ENCODE measurements at places on chromosomes 3 and 15.

DNA sequence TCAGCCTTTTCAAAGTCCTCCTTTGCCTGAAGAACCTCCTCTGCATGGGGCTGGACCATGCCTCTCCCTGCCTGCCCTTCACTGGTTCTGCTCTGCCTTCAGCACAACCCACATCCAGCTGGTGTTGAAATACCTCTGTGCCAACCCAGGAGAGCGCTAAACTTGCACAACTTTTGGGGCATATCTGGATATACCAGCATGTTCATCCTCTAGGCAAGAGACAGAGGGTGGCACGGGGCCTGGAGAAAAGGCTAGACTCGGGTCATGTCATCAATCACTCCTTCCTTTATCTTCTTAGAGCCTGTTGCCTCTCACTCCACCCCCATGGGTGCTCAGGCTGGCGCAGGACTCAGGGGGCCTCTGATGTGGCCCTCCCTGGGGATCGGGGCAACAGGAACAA, 4.8 kb downstream of the SEMA4B start:
- DNase-seq, result no peak

DNA sequence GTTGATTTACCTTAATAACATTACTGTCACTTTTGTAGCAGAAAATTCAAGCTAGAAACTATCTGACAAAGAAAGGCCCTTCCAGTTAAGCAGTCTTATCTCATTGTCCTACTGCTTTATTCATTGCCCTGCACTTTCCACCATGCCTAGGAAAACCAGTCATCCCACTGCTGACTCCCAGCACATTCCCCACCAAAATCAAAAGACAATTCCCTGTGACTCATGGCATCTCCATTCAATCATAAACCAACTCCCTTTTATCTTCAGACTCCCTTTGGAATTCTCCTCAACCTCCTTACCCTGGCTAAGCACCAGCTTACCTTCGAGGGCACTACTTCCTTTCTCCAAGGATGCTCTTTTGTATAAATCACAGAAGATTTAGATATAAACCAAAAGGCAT, 184.3 kb downstream of the PLCH1 start:
- DNase-seq, result no peak

DNA sequence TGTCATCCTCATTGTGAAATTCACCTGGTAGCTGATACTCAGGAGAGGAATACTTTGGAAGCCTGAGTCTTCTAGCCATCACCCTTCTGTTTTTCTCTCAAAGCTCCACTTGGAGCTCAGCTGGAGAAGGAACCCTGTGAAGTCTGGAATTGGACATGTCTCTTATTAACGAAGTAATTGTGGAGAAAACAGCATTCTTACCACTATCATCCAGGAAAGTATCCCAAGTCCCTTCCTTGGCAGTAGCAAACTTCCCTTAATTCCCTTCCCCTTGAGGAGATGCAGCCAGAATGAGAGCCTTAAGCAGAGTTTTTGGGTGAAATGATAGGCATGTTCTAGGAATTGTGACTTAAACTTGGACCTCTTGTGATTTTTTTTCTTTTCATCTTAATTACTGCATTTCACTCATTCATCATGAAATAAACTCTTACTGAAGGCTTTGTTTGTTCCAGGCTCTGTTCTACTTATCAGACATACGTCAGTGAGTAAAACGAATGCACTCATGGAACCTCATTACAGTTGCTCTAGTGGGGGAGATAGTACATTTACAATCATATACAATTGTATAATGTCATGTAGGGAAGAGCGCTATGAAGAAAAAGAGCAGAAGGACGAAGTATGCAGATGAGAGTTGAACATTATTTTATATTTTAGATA, 30.5 kb upstream of the TCF12 start:
- no peak for DNase-seq

DNA sequence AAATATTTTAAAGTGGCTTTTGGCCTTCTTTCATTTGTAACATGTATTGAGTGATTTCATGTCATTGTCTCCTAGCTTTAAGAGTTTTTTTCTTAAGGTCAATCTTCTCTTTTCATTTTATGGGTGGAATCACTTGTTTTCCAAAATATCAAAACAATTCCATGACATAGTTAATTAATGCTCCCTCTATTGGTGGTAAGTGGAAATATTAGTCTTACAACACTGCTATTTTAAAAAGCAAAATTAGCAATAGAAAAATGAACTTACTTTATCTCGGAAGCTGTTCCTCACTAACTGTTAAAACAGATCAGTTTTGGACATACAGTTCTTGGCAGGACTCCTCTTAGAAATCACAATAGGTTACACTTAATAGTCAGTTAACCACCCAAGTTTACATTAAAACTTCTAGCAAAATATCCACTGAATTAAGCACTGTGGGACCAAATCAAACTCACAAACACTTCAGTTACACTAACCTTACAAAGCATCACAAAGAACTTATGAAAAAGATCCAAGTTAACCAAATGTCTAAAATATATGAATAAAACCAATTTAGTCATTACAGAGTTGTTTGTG, 42.4 kb downstream of the TIGIT start:
- DNase-seq, result no peak

DNA sequence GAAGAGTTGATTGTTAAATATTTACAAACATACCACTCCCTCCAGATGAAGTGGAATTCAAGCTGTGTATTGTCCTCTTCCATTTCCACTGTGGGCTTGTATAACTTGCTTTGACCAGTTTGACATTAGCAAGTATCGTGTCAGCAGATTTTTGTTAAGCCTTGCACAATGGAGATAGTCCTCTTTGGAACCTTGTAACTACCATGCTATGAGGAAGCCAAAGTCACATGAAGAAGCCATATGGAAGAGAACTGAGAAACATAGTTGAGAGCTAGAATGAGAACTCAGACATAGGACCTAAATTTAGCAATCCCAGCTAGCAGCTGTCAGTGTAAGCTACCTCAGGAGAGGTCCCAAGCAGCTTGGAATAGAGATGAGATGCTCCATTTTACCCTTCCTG, 889.2 kb downstream of the PDCD6IP start:
- DNase-seq, result no peak

GRCh38 chr3:125032100-125032643, 23.6 kb downstream of the HEG1 start:
- no peak for DNase-seq

DNA sequence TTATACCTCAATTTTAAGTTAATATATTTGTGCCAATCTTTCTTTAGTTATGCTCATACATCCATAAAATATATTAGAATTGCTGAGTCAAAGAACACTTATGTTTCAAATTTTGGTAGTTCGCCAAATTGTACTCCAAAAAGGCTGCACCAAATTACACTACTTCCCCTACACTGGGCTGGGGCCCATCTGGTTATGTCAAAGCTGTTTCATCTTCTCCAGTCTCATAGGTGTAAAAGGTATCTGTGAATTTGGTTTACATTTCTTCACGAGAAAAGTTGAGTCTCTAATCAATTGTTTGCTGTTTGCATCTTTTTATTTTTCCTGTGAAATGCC, 706 bp downstream of the FSIP1 start:
- DNase-seq, result no peak
